ENCODE measurements at places on chromosomes 3 and 15. TPM values are rescaled to one million over a fixed set of nuclear protein-coding genes. Genes with fewer than 3 reads are reported as not detected.

SMCO1 gene
- total RNA-seq, result not detected

SERPINI2 gene
- total RNA-seq, result not detected

KIF7 gene
- 0.44 TPM for total RNA-seq

CCRL2 gene
- total RNA-seq, result 6.8 TPM

RAB6B gene
- total RNA-seq, result 0.61 TPM

All from T-helper 1 cell treated with Interleukin-12 subunit alpha and Interleukin-12 subunit beta and Interleukin-4 antibody, amounts not matched to agents 30 ng/mL and 1 ng/mL, for 36 hours (primary cell).